ENCODE measurements at places on chromosomes 6 and 20.

DNA sequence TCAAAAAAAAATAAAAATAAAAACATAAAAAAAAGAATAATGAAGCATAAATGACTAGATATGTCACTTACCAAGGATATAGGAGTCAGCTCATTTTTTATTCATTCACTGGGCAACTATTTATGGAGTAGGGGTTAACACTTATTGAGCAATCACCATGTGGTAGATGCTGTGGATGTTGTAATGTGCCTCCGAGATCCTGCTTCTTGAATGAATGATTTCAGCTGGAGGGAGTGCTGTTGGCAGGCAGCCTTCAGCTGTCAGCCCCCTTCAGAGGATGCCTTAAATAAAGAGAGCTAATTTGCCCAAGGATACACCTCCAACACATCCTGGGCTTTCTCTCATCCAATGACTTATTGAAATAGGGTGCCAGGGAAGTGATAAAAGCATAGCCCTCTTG, 229.5 kb upstream of the DTNBP1 start:
- DNase-seq = no peak

DNA sequence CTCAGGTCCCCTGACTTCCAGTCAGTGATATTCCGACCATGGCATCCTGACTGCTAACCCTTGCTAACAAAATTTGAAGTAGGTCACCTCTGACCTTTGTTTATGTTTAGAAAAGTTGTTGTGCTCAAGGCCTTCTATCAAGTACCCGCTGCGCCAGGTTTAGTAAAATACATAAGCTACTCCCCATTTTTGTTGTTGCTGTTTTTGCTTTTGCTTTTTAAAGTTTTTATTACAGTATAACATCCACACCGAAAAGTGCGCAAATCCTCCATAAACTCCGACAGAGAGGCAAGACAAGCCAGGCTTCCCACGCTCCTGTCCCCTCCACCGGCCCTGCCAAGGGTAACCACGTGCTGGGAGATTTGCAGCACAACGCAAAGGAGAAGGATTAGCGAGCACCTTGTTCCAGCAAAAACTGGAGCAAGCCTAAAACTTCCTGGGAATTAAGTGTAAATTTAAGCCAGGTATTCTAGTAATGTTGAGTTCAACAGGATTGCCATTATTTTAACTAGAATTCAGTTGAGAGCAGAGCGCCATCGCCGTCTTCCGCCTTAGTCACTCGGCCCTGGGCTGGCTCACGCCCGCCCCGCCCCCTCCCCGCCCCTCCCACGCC, 17.8 kb upstream of the HMGN4 start:
- no peak for DNase-seq

DNA sequence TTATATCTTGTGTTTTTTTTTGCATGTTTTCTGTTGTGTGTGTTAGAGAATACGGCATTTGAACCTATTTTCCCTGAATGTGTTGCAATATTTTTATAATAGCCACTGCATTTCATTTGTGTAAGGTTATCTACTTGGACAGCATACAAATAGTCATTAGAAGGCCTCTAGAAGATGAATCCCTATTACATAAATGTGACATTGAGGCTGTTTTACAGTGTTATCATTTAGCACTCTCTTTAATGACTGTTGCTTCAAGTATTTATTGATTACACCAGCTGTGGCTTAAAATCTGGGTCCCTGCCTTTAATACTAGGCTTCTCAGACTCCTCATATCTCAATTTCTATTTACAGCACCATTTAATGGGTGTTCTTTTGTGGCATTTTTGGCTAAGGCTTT, 465.8 kb downstream of the FRK start:
- no peak for DNase-seq

DNA sequence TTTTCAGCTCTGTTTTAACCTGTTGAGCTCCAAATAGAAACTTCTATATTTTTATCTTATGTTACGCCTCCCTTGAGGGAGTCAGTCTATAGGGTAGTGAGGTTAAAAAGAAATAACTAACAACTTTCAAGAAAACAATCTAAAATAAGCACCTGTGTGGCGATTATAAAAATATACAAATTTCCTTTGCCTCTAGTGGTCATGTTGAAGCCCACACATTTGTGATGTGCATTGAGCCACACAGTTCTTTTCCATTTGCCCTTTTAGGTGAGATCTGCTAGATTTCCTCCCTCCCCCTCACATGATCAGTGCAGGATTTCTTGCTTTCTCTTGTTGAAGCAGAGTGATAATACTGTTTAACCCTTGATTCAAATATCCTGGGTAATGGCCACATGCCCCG, 84.2 kb downstream of the MYB start:
- DNase-seq = no peak

DNA sequence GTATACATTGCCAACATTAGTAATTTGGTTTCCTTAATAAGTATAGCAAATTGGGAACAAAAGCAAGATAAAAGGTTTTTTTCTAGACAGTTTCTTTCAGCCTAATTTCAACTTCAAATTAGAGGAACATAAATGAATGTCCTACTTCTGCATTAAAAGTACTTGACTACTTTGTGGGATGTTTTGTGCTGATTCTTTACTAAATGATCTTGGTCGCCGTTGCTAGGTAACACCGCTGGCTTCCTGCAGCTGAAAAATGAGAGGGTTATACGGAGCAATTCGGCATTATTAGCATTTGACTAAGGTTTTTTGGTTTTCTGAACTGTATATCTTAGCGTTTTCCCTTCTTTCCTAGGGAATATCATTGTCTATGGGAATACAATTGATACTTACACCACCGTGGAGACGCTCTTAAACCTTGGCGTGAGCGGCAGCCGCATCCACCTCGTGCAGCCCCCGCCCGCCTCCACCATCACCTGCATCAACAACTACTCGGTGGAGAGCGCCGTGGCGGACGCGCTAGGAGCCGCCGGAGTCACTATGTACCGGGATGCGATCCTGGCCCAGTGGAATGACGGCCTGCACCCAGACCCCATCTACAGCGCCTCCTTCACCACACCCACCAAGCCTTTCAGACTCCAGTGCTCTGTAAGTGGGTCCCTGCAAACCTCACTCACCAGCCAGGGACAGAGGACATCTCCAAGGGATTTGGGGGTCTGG, 90.9 kb upstream of the INSM1 start:
- DNase-seq = no peak

DNA sequence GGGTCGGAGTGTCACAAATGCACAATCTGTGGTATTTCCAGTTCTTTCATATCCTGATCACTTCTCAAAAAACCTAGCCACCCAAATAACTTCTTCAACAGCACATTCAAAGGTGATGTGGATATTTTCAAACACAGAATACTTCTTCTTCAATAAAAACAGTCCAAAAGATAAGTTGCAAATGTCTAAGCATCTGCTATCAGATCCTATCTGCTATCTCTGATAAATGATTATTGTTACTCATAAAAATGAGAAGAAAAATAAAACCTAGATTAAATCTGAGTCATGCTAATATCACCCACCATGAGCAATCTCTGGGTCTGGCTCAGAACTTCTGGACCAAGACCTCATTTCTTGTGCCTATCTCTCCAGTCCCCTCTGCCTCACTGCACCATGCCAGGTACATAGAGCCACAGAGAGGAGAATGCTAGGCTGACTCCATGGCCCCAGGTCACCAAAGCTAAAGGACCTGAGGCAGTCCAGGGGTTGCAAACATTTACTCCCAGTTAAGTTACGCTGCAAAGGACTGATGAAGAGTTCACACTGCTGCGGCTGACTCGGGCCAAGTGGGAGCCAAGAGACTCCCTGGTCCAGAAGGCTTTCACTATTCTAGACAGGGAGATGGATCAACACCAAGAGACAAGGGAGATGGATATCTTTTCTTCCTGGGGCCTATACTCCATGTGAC, 101.4 kb downstream of the KIF13A start:
- no peak for DNase-seq

DNA sequence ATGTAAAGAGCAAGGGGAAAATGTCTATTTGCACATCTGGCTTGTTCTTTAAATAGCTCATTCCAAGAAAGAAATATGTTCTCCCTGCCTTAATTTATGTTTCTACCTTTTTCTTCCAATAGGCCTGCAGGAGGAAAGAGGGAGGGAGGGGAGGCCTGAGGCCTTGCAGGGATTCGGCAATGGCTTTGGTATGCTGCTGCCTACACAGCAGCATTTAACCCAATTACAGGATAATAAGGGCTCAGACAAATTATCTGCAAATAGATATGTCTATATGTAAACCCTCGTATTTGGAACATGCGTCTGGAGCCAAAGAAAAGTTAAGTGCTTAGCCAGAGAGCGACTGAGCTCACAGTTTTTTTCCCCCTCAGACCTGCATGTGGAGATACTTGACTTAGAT, 277.2 kb downstream of the CDC5L start:
- DNase-seq = no peak

- DNase-seq = peak; percentile 82
Observed at GRCh38 chr6:35573495-35574110, 60.9 kb upstream of the TULP1 start.

DNA sequence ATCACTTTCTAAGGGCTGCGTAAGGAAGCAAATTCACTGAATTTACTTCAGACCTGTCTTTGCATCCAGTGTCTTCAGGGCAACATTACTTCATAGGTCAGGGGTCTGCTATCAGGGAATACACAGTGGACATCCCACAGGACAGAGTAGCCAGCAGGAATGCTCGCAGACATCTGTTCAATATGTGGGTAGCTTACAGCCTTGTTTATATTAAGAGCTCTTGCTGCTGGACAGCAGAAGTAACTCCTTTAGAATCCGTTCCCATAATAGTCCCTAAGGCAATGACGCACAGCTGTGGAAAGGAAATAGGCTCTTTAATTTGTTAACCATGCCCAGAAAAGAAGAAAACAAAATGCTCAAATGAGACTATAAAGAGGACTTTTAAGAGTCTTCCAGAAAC, 198.7 kb downstream of the MOXD1 start:
- no peak for DNase-seq

DNA sequence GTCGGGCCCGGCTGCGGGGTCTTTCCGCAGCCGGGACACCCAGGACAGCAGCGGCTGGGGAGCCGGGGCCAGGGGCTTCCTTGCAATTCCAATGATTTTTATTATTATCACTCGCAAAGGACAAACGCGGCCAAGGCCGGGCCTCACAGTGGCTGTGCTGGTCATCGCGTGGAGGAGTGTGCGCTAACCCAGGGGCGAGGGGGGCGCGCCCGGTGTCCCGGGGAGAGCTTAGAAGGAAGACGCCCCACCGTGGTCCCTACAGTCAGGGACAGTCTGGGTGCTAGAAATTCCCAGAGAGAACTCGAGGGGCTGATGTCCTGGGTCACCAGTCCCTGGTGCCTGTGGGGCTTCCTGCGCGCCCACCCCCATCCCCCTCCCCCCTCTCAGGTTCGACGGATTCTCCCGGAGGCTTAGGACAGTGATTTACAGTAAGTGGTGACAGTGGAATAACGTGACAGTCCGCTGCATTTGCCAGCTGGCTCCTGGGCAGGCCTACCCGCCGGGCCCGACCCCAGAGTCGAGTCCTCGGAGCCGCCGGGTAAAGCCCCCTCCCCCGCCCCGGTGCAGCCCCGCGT, 9.5 kb downstream of the FOXC1 start:
- no peak for DNase-seq

DNA sequence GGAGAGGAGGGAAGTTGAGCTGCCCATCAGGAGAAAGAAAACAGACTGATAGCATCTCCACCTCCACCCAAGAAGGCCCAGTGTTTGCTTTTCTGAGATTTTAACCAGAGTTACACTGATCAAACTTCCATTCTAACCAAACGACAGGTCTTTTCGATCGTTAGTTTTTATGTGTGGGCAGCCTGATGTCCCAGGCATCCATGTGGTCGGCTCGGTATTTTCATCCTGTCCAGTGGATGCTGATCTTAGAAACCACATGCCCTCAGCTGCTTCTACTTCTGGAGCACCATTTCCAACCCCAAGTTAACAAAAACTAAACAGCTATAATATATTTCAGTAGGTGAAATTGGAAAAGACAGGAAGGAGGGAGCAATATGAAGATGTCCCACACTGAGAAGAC, 536.8 kb upstream of the JAG1 start:
- DNase-seq = no peak

GRCh38 chr6:137092018-137092417, 47.3 kb upstream of the IL20RA start:
- DNase-seq = no peak

DNA sequence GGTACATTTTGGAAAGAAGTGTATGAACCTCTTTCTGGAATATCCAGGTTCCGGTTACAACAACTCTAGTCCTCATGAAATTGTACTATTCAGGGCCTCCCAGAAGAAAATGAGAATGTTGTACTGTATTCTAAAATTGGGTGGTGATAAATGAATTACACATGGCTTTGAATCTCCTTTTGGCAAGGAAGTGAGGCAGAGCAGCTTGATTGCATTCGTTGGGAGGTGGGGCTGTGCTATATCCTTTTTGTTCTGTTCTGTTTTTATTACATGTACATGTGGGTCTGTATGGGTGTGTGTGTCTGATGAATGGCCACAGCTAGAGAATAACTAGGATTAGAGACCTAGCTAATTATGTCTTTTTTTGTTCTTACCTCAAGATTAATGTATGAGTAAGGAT, 37.8 kb upstream of the SNRPB2 start:
- DNase-seq = no peak

GRCh38 chr6:11432713-11433450, 104.7 kb upstream of the TMEM170B start:
- no peak for DNase-seq

DNA sequence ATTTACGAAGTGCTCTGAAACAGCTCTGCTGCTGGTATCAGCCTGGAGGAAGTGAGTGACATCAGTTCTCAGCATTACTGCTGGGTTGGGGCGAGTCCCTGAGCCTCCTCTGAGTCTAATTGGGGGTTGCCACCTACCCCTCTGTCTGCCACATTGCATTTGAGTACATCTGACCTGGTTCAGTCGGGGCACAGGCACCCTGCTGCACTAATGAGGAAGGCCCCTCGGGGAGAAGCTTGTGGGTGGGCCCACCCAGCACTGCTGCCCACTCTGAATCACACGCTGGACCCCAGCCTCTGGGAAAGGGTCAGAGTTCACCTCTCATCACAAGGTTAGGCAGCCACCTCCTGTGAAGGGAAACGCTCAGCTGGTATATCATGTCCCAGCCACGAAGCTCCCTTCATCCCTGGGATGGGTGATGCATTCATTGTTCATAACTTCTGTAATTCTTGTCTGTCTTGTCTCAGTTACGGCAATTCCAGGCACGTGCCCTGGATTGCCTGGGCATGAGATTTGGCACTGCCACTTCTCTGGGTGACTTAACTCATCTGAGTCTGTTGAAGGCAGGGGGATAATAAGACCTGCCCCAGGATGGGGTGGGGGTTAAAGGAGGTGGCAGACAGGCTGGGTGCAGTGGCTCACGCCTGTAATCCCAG, 13.3 kb downstream of the DNMT3B start:
- no peak for DNase-seq

DNA sequence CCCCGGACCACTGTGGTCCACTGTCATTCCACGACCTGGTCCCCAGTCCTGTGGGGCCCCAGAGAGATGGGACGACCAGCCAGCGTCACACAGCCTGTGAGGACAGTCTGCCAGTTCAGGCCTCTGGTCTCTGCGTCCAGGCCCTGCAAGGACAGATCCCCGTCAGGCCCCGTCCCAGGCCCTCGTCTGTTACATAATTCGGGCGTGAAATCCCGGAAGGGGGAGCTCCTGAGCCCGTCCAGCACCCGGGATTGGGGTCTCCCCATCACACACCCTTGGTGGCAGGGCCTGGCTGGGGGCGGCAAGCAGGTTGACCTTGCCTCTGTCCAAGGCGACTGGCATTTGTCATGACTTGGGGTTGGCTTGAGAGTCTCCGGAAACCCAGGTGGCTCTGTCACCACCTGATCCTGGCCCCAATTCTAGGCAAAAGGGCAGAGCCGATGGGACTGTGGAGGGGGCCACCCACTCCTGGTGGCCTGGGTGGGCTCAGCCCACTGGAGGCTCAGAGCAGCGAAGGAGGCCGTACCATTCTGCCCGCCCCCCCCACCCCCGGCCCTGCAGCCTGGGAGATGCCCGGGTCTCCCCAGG, 73.8 kb upstream of the GATA5 start:
- DNase-seq = no peak
